Substantia nigra (tissue), 51 donors: ENCODE measurements at places on chromosomes 5 and 9.

DNA sequence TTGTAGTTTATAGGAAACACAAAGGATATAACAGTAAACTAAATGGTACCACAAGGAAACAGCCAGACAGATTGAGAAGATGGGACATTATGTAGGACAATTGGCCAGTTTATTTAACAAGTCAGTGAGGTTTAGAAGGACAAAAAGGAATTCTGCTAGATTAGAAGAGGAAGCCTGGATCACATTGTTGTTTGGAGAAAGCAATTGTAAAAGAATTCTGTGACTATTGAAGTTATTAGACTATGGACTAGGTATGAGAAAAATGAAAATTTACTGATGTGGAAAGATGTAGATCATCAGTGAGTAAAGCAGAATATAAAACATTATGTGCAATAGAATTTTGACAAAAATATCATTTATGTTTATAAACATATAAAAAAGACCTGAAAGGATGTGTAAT is 97.1 kb downstream of the CFAP95 start:
- DNase-seq = no peak

- no peak for DNase-seq
Measured at GRCh38 chr9:14063756-14064155, 250.2 kb downstream of the NFIB start.

DNA sequence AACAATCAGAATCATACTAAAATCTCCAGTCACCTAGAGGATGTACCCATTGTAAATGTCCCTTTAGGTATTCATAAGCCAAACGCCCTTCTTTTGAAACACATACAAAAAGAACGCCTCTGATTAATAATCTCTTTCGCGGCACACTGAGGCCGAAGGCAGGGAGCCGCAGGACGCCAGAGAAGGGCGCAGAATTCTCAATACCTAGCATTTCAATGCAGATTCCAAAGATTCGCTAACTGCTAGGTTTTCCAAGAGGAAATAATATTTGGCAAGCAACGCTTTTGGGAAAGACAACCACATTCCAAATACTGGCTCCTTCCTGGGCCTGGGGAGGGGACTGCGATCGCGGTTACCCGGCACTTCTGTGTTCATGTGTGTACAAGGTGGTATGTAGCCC is 203.3 kb downstream of the MEF2C start:
- DNase-seq = no peak

DNA sequence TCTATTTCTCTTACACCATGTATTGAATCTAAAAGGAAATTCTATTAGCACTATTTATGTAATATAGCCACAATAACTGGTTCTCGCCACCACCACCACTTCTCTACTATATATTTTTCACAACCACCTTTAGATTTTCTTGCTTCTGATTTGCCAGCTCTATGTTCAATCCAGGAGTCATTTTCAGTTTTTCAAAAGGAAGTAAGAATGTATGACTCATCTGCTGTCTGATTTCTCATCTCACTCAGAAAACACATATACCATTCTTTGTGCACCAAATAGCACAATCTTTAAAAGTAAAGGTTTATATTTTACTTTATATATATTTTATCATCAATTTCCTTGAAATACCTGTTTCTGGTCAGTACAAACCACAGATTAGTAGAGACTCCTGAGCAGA is 1127.5 kb downstream of the TAF11L14 start:
- DNase-seq = no peak

DNA sequence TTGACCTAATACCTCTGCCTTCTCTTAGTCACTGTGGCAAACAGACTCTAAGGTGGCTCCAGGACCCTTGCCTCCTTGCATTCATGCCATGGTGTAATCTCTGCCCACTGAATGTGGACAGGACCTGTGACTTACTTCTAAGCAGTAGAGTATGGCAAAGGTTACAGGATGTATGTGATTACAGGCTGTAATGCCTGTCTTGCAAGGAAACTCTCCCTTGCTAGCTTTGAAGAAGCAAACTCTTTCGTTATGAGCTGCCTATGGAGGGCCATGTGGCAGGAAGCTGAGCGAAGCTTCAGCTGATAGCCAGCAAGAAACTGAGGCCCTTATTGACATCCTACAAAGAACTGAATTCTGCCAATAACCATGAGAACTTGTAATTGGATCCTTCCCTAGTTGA is 103.3 kb upstream of the HMHB1 start:
- DNase-seq = no peak

GRCh38 chr5:39544941-39545340 is 120.2 kb upstream of the DAB2 start:
- DNase-seq = no peak

- no peak for DNase-seq
Measured at GRCh38 chr9:37582548-37583157, 6.5 kb upstream of the FBXO10 start.

- no peak for DNase-seq
Measured at GRCh38 chr5:56329652-56330051, 96.5 kb upstream of the ANKRD55 start.

GRCh38 chr5:169828385-169828784 is 151.9 kb downstream of the INSYN2B start:
- DNase-seq = no peak

DNA sequence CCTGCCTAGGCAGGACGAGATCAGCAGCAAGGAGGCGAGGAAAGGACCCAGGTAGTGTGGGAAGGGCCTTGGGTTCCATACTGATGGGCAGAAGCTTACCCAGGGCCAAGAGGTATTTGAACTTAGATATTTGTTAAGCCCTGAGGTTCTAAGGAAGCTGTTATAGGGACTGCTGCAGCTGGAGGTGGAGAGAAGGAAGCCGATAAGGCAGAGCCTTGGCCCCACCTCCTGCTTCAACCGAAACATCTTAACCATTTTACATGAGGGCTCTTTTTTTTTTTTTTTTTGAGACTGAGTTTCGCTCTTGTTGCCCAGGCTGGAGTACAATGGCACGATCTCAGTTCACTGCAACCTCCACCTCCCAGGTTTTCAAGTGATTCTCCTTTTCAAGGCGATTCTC is 8.6 kb upstream of the AQP3 start:
- no peak for DNase-seq

DNA sequence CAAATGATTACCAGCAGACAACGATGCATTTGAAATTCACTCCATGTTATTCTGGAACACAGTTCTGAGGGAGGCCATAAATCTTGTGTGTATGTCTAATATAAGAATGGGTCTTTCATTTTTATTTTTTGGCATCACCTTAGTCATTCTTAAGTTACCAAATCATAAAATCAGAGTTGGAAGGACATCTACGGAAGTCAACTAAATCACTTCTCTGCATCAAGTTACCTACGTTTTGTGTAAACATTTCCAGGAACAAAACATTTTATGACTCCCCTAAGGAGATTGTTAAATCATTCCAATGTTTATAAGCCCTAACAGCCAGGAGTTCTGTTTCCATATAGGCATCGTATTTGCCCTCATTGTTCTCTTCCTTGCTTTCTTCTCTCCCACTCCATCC is 378.2 kb downstream of the FAM170A start:
- DNase-seq = no peak

DNA sequence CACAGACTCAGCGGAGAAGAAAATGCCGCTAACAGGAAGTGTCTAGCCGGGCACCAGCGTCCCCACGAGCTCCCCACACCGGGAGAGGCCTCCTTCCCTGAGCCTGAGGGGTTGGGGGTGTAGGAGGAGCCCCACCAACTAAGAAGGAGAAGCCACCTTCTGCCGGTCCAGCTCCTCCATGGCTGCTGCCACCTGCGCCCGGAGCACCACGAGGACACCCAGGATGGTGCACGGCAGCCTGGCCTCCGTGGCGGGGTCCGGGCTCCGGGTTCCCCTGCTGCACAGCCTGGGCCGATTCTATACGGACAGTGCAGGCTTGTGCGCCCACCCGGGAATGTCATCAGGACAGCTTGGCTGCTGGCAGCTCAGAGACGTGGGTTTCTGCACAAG is 297 bp downstream of the LCN8 start:
- DNase-seq = no peak

- no peak for DNase-seq
Measured at GRCh38 chr5:468401-468800, 25.4 kb downstream of the EXOC3 start.

GRCh38 chr9:137085920-137086530 is 760 bp upstream of the MAN1B1 start:
- no peak for DNase-seq

DNA sequence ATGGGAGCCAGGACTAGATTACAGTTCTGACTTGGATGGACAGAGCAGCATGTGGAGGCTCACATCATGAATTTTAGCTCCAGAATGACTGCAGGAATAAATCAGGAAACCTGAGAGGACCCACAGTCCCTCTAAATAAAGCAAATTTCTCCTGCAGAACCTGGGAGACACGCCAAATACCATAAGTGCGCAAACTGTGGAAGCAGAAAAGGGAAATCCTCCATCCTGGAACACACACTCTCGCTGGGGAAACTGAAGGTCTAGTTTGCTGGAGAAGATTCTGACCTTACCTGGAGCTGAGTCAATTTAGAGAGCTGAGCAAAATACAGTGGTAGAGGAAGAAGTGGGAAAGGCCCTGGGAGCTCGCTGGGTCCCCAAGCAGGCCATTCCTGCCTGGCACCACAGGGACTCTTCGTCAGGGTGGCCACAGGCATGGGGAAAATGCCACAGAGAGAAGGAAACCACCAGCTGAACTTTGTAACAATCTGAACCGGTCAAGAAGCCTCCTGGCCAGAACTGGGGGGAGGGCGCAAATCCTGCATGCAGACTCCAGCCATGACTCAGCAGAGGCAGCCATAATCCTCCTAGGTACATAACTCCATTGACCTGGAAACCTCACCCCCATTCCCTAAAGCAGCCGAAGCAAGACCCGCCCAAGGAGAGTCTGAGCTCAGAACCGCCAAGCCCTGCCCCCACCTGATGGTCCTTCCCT is 390.9 kb downstream of the LRRC70 start:
- no peak for DNase-seq

- no peak for DNase-seq
Measured at GRCh38 chr5:157247267-157247666, 18.7 kb upstream of the CYFIP2 start.
